ENCODE measurements at places on chromosomes 1 and 21.

DNA sequence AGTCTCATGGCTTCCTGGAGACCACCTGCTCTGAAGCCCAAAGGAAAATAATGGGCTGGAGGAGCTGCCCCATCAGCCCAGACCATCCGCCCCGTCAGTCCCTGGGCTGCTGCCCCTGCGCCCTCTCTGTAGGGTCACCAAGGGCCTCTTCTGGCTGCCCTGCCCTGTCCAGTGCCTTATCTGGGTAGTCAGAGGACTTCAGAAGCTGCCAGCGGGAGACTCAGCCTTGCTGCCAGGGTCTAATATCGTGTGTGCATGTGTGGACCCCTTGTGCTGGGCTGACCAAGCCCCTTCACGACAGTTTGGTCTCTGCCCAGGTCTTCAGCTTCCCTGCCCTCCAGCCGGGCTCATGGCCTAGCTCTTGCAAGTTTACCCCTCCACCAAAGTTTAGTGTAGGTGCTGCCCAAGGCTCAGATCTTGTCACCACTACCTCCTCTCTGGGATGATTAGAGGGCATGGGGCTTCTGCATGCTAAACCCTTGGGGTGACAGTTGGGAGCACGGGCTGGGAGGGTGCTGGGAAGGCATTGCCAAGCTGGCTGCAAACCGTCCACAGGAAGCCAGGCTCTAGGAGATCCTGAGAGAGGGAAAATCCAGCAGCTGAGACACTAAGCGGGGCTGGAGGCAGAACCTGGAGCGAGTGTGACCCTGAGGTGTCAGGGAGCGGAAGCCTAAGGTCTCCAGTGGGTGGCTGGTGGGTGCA lies 20.6 kb downstream of the NENF start:
- no peak overlapping the region for H3K27ac ChIP-seq
- DNase-seq, result no peak
- H3K4me3 ChIP-seq, result no peak overlapping the region
- H3K4me1 ChIP-seq, result no peaks in the 10 kb centered on the region

DNA sequence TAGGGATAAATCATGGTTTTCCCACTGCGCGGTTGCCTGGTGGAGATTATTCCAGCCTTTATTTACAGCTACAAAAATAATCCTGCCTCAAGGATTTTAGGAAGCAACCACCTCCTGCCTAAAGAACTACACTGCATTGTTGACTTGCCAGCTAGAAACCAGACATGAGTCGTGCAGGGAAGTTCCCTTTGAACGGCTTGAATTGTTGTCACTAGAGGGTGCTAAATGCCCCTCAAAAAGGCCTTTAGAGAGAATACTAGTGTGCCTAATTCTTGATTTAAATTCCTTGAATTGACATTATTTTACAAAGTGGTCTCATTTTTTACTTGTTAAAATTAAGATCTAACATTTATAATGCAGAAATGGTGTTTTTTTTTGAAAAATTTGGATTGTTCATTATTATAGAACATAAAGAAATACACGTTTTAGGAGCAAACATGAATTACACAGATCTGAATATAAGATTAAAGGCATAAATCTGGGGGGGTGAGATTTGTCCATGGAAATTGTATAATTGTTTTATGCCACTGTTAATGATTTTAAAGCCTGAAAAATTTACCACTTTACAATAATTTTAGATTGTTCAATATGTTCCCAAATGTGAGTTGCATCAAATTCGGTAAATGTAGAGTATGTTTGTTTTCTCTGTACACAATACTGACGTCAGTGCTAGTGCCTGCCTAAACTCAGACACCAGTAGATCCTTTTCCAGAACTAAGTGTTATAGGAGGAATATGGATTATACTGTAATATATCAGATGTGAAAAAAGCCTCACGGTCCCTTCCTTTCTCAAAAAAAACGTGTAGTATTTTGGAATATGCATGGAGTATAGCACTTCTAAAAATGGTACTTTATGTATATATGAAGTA lies 7.6 kb upstream of the ERG start:
- H3K27ac ChIP-seq, result no peak overlapping the region
- peak; percentile 18 for DNase-seq

DNA sequence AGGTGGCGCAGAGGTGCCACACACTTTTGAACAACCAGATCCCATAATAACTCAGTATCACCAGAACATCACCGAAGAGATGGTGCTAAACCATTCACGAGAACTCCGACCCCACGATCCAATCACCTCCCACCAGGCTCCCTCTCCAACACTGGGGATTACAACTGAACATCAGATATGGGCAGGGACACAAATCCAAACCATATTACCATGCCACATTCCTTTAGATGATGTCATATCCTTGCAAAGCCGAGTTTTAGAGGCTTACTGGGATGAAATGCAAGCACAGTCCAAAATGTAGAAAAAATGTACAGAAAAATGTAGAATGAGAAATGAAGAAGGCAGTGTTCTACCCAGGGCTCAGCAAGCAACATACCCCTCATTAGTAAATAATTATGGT lies 64.7 kb downstream of the SGIP1 start:
- no peaks in the 10 kb centered on the region for H3K27me3 ChIP-seq
- H3K36me3 ChIP-seq, result no peaks in the 10 kb centered on the region
- H3K4me1 ChIP-seq, result no peaks in the 10 kb centered on the region
- H3K4me3 ChIP-seq, result no peak overlapping the region
- no peak overlapping the region for H3K27ac ChIP-seq

DNA sequence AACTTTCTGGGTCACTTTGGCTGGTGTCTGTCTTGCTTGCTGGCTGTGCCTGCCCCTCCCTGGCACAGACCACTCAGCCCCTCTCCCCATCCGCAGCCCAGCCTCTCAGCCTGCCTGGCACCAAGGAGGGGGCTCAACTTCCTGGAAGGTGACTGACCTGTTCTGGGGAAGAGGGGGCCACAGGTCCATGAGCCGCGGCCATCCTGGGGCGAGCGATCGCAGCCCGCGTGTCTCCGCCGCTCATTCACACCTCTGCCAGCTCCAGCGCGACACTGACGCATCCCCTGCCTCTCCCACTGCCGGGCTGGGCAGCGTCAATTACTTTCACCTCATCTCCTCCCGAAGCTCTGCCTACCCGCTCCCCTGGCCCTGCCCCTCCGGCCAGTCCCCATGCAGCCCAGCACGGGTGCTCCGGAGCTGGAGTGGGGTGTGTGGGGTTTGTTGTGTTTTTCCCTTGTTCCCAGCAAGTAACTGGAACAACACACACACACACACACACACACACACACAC lies 14.3 kb downstream of the SLC6A9 start:
- H3K27ac ChIP-seq, result no peak overlapping the region
- peaks cover 4% of the 10 kb centered on the region for H3K4me1 ChIP-seq
- peaks cover 3% of the 10 kb centered on the region for H3K36me3 ChIP-seq
- H3K27me3 ChIP-seq, result no peaks in the 10 kb centered on the region

- H3K4me1 ChIP-seq, result peaks cover 13% of the 10 kb centered on the region
- H3K36me3 ChIP-seq, result peaks cover 41% of the 10 kb centered on the region
- no peak overlapping the region for H3K4me3 ChIP-seq
- no peaks in the 10 kb centered on the region for H3K27me3 ChIP-seq
- peak; percentile 48 for DNase-seq
Observed at GRCh38 chr1:53957194-53957818, 11.2 kb downstream of the LRRC42 start.

DNA sequence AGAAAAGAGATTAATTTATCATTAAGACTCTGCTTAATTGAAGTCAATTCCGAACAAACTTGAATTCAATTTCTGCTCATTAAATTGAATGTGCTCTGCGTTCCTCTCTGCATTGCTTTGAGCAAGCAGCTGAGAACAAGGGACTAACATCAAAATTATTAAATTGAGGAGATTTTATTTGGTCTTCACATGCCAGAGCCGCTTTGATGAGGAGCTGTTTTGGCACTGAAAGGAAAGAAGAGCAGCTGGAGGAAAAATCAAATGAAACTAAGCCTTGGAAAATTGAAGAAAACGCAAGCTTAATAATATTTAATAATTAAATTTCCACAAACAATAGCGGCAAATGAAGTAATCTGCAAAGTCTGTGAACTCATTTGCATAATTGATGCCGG lies 222.0 kb upstream of the PKN2 start:
- DNase-seq, result no peak
- H3K4me3 ChIP-seq, result peak overlapping the region; percentile 45
- H3K27ac ChIP-seq, result no peak overlapping the region
- H3K27me3 ChIP-seq, result peaks cover 25% of the 10 kb centered on the region
- no peaks in the 10 kb centered on the region for H3K36me3 ChIP-seq
- no peaks in the 10 kb centered on the region for H3K4me1 ChIP-seq

GRCh38 chr1:183168308-183168707 lies 17.8 kb upstream of the LAMC2 start:
- no peak overlapping the region for H3K4me3 ChIP-seq
- no peak overlapping the region for H3K27ac ChIP-seq
- H3K4me1 ChIP-seq, result peaks cover 3% of the 10 kb centered on the region
- H3K27me3 ChIP-seq, result no peaks in the 10 kb centered on the region
- no peaks in the 10 kb centered on the region for H3K36me3 ChIP-seq

DNA sequence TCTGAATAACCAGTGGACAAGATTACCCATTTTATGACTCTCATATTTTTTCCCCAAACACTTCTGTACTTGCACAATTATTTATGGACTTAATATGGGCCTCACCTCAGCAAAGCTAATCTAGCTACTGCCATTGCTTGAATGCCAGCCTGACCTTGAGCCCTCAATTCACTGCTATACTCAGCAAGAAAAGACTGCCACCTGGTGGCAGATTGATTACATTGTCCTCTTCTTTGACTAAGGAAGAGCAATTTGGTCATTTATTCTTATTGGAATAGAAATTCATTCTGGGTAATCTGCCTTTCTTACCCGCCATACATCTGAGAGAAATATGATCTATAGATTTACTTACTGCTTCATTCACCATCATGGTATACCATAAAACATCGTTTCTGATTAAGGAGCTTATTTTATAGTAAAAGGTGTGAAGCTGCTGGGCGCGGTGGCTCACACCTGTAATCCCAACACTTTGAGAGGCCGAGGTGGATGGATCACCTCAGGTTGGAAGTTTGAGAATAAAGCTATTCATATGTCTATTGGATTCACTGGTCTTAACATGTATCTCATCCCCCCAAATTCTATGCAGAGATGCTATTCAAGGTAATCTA lies 32.9 kb upstream of the DIPK1A start:
- H3K27me3 ChIP-seq, result no peaks in the 10 kb centered on the region
- H3K36me3 ChIP-seq, result no peaks in the 10 kb centered on the region
- H3K4me1 ChIP-seq, result peaks cover 14% of the 10 kb centered on the region

DNA sequence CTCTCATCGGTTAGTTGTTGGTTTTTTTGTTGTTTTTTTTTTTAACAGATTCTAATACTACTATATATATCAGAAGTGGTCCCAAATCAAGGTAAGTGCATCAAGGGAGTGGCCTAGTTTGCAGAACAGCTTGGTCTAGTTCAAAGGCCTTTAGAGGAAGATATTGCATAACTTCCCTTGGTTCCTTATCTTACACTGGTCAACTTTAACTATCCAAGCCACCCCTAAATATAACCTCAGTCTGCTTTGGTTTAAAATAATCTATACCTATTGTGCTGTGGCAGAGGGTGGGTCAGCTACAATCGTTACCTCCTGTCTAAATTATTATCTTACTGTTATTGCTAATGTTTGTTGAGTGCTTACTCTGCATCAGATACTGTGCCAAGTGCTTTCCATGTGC lies 6.9 kb downstream of the S100A12 start:
- H3K4me3 ChIP-seq, result no peak overlapping the region
- no peaks in the 10 kb centered on the region for H3K27me3 ChIP-seq
- no peak overlapping the region for H3K27ac ChIP-seq

GRCh38 chr1:205452364-205452763 lies 3.5 kb downstream of the BLACAT1 start:
- peaks cover 50% of the 10 kb centered on the region for H3K27me3 ChIP-seq
- no peak overlapping the region for H3K4me3 ChIP-seq
- H3K36me3 ChIP-seq, result no peaks in the 10 kb centered on the region
- no peak overlapping the region for H3K27ac ChIP-seq
- H3K4me1 ChIP-seq, result peaks cover 37% of the 10 kb centered on the region

- no peaks in the 10 kb centered on the region for H3K4me1 ChIP-seq
- no peak for DNase-seq
- H3K4me3 ChIP-seq, result no peak overlapping the region
- H3K27me3 ChIP-seq, result no peaks in the 10 kb centered on the region
- no peak overlapping the region for H3K27ac ChIP-seq
Observed at GRCh38 chr21:33861125-33861524, 54.5 kb downstream of the ATP5PO start.

GRCh38 chr1:9871707-9872425 lies 38.2 kb downstream of the CTNNBIP1 start:
- no peak overlapping the region for H3K27ac ChIP-seq
- peaks cover 30% of the 10 kb centered on the region for H3K36me3 ChIP-seq
- no peak overlapping the region for H3K4me3 ChIP-seq
- H3K4me1 ChIP-seq, result peaks cover 12% of the 10 kb centered on the region
- DNase-seq, result no peak
- H3K27me3 ChIP-seq, result no peaks in the 10 kb centered on the region

GRCh38 chr1:119139403-119139802 lies 1.1 kb downstream of the WARS2 start:
- no peaks in the 10 kb centered on the region for H3K36me3 ChIP-seq
- peak; percentile 7 for DNase-seq
- H3K27me3 ChIP-seq, result no peaks in the 10 kb centered on the region
- H3K27ac ChIP-seq, result peak overlapping the region; percentile 98
- H3K4me1 ChIP-seq, result peaks cover 17% of the 10 kb centered on the region
- peak overlapping the region; percentile 66 for H3K4me3 ChIP-seq

GRCh38 chr21:43376478-43376882 lies 50.5 kb downstream of the SIK1 start:
- H3K4me1 ChIP-seq, result no peaks in the 10 kb centered on the region
- no peaks in the 10 kb centered on the region for H3K27me3 ChIP-seq
- no peak for DNase-seq
- H3K27ac ChIP-seq, result no peak overlapping the region

GRCh38 chr1:20178634-20179370 lies 7.1 kb upstream of the UBXN10 start:
- H3K27me3 ChIP-seq, result no peaks in the 10 kb centered on the region
- H3K4me1 ChIP-seq, result peaks cover 6% of the 10 kb centered on the region
- H3K27ac ChIP-seq, result no peak overlapping the region
- H3K4me3 ChIP-seq, result no peak overlapping the region
- DNase-seq, result no peak
- no peaks in the 10 kb centered on the region for H3K36me3 ChIP-seq

GRCh38 chr1:242525360-242525722 lies 844 bp upstream of the PLD5 start:
- H3K4me3 ChIP-seq, result no peak overlapping the region
- H3K4me1 ChIP-seq, result peaks cover 2% of the 10 kb centered on the region
- H3K36me3 ChIP-seq, result no peaks in the 10 kb centered on the region

GRCh38 chr1:205704903-205705302 lies 24.6 kb upstream of the SLC45A3 start:
- H3K4me3 ChIP-seq, result no peak overlapping the region
- no peaks in the 10 kb centered on the region for H3K27me3 ChIP-seq
- peaks cover 6% of the 10 kb centered on the region for H3K4me1 ChIP-seq

DNA sequence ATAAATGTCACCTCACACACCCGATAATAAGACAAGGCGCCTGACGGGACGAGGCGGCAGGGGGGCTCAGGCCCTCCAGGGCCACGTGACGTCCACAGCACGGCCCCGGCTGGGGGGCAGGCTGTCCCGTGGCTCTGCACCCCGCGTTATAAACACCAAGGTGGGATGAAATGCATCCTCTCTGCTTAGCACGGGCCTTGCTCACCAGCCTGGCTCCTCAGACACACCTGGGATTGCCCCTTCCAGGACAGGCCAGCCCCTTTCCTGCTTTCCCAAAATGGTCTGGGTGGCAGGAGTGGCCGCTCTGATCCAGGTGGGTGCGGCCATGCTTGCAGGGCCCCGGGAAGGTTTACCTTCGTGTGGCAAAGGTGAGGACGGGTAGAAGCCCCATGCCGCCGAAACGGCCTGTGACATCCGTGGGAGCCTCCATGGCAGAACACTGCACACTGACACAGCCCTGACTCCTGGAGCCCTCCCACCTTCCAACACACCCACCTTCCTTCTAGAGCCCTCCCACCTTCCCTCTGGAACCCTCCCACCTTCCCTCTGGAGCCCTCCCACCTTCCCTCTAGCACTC lies 35.9 kb downstream of the SLC19A1 start:
- H3K4me3 ChIP-seq, result no peak overlapping the region
- DNase-seq, result no peak
- H3K27ac ChIP-seq, result no peak overlapping the region
- no peaks in the 10 kb centered on the region for H3K27me3 ChIP-seq
- H3K36me3 ChIP-seq, result no peaks in the 10 kb centered on the region

Data from large intestine (tissue), 12 donors.